Kidney capillary endothelial cell (primary cell): ENCODE measurements at places on chromosomes 6 and 20.
A peak's percentile ranks its signal among the peaks of the same experiment; 100 is the strongest.

- DNase-seq: no peak
Observed at GRCh38 chr6:90694802-90695201, 107.9 kb upstream of the MAP3K7 start.

- no peak for DNase-seq
Observed at GRCh38 chr6:43943781-43944250, 173.8 kb downstream of the VEGFA start.

DNA sequence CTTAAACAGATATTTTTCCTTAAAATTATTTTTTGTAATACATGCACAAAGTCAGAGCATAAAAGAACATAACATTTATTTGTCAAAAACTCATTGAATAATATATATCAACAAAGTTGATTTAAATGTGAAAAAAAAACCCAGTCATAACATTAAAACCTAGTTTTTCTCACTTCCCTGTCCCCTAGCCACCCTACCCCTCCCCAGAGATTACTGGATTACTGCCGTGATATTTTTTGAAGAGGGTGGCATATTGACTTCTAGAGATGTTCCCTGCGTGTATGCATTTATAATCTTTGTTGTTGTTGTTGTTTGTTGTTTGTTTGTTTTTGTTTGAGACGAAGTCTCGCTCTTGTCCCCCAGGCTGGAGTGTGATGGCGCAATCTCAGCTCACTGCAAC, 52.4 kb upstream of the ARMC2 start:
- no peak for DNase-seq

GRCh38 chr20:19760371-19760721, 2.3 kb downstream of the RIN2 start:
- DNase-seq: no peak

DNA sequence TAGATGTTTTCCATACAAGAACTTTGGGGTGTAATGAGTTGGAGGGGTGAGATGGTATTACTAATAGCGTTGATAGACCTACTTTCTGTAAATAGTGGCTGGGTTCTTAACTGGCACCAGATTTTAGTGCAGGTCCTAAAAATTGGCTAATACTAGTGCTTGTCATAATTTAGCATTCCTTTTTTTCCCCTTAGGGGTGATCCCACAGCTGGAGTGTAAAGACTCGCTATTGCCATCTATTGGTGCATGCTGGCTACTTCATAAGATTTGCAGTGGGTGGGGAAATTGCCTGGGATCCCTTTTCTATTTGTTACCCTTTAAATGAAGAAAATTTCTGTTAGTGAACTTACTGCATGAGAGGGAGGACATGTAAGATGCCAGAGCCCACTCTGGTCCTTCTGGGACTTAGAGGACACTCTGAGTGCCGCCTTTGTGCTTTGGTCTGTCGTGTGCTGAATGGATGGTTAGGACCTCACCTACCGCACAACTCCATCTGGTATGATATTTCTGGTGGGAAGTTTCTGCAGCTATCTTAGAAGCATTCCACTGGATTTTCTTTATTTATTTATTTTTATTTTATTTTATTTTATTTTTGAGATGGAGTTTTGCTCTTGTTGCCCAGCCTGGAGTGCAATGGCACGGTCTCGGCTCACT, 195.5 kb downstream of the JARID2 start:
- peak; percentile 52 for DNase-seq

DNA sequence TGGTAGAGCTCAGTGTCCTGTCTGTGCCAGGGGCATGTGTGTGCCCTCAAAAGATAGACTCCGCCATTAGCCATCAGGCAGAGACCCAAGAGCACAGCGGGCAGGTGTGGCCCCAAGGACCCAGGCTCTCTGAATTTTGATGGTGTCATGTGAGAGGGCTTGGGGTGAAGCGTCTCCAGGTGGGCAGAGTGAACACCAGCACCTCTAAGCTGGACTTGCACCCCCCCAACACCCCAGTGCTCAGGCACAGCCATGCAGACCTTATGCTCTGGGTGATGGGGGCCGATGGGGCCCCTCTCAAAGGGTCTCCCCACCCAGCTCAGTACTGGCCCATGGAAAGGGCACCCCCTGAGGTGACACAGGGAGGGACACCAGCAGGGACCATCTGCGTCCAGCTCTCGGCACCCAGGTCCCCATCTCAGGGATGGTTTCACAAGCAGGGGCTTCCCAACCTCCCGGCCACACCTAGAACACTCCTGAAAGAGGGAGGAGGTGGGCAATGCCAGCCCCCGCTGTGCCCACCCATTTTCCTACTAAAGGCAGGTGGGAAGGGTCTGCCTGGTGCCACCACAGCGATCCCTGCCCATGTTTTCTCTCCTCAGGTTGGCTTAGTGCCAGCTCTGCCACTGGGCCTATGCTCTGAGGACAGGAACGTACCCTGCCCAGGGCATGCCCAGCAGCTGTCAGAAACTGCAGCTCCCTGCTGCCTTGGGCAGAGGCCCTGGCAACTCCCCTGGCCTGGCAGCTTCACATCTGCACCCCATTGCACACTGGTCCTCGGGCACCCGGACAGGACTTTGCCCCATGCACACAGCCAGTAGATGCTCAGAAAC, 3.5 kb downstream of the CST7 start:
- DNase-seq: no peak

DNA sequence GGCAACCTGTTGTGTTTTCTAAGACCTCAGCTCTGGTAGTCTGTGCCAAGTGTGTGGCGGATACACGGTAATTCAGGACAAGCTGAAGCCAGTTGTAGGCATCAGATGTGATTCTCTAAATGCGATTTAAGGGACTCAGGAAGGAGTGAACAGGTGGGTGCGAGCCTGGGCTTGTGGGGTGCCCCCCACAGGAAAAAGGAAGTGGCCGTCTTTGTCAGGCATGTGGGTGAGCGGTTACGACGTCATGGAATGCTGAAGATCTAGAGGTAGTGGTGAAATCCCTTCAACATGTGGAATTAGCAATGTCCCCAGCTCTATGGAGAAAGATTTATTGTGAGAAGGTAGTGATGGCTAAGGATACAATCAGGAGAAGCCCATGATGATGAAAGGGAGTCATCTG, 95.1 kb upstream of the EXOC2 start:
- no peak for DNase-seq

GRCh38 chr6:132661906-132662305, 2.9 kb upstream of the TAAR1 start:
- DNase-seq: no peak
